Heart left ventricle (tissue), 16 donors: ENCODE measurements at places on chromosomes 4 and X. TPM values are rescaled to one million over a fixed set of nuclear protein-coding genes. Genes with fewer than 3 reads are reported as not detected.

DNA sequence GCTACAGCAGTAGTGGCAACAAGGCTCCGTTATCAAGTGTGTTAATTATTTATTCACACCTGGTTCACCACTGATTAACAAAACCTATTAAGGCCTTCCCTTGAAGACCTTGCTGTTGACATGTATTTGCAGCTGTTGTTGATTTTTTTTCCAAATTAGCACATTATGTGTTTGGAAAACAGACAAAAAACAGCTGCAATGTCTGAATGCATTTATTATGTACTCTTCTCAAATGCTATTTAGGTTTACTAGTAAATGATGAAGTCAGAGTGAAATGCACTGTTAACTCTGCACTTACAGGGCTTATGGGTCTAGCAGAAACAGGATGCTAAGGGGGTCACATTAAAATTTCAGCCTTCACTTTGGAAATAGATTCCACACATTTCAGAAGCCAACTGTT is 99.5 kb upstream of the PCDH7 start:
- no peak for DNase-seq

- no peak for DNase-seq
Measured at GRCh38 chrX:115030625-115031024, 13.2 kb upstream of the IL13RA2 start.

DNA sequence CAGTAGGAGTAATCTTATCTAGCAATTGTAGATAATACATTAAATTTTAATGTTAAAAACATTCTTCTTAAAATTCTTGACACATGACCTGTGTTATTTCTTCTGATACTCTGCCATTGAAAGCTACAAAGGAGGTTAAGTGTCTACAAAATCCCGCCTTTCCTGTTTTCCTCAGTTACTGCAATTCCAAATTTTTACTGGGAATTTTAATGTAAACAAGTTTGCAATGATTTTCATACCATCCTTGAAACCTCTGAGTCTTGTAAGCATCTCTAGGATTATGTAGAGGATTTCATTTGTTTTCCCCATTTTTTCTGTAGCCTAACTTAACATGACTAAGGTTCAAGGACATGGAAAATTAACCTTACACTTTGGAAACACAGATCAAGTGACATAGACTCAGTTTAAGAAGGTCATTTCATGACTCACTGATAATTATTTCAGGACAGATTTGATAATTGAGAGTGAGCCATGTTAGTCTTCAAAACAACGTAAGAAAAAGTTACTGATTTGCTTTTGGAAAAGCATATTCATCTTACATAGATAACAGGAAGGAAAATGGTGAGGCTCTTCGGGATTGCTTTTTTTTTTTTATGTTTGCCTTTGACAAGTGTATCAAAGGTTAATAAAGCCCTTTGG is 39.6 kb upstream of the PDLIM5 start:
- DNase-seq, result no peak

DNA sequence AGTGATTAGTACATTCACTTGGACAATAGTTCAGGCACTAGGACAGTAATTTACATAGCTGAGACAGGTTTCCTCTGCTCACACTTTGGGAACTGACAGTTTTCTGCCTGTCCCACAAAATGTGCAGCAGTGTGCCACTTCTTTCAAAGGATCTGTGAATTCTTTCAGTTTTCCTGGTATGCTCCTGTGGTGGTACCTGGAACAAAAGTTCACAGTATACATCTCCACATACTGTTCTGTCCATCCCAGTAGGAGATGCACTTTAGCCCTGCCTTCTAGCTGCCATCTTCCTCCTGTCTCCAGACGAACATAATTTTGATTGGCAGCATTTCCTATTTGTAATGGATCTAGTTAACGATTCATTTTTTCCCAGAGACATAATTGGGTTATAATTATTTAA is 360.8 kb upstream of the CXorf51B start:
- DNase-seq, result no peak

DNA sequence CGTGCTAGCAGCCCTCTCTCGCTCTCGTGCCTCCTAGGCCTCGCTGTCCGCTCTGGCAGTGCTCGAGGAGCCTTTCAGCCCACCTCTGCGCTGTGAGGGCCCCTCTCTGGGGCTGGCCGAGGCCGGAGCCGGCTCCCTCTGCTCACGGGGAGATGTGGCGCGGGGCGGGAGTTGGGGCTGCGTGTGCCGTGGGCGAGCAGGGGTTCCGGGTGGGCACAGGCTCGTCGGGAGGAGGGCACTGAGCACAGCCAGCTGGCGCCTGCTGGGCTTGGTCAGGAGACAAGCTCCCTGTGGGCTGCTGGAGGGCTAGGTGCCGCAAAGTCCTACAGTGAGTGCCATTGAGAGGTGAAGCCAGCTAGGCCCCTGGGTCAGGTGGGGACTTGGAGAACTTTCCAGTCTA is 994.5 kb downstream of the C4orf33 start:
- no peak for DNase-seq

DNA sequence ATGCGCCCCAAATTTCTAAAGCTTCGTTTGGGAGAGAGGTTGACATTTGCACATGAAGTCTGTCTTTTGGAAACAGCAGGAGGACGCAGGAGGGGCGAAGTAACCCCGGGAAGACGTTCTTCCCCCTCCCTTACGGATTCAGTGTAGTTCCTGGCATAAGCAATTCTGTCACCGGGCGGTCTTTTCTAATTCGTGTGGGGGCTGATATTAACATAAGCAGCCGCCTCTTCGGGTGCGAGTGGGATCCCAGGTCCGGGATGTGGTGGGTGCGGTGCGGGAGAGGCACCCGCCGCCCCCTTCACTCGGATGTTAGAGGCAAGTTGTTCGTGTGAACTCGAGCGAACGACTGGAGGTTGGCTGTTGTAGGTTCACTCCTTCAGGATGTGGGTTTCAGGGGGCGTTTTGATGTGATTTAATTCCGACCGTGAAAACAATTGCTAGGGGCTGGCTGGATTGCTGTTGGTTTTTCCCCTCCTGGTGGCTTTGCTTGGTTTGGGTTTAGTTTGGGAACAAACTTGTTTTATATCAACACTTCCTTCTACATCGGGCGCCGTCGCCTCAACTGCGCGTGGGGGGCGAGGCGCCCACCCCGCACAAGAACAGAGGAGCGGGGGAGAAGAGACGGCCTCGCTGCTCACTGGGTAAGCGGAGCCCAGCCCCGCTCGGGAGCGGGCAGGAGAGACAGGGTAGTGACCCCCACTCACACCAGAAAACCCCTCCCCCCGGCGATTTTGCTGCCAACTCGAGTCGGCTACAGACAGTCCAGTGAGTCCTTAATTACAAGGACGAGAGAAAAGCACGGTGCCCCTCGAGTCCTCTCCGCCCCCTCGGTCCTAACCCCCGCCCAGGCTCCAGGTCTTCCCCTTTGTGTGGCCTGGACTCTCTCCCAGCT is 2.9 kb upstream of the LEF1 start:
- peak; percentile 10 for DNase-seq

- no peak for DNase-seq
Measured at GRCh38 chr4:27318740-27319139, 458.1 kb downstream of the STIM2 start.

- no peak for DNase-seq
Measured at GRCh38 chr4:81737865-81738559, 266.3 kb upstream of the RASGEF1B start.

GRCh38 chr4:163680386-163681098 is 186.1 kb downstream of the TMA16 start:
- DNase-seq, result no peak

GRCh38 chr4:147037069-147037468 is 91.4 kb upstream of the TTC29 start:
- no peak for DNase-seq

DNA sequence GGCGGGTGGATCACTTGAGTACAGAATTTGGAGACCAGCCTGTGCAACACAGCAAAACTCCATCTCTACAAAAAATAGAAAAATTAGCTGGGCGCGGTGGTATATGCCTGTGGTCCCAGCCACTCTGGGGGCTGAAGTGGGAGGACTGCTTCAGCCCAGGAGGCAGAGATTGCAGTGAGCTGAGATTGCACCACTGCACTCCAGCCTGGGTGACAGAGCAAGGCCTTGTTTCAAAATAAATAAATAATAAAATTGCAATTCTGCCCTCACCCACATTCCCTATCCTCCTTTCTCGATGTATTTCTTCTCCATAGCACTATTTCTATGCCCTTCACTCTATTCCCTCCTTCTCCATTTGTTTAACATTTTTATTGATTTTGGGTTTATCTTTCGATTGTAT is 8.7 kb upstream of the SLAIN2 start:
- DNase-seq, result no peak

DNA sequence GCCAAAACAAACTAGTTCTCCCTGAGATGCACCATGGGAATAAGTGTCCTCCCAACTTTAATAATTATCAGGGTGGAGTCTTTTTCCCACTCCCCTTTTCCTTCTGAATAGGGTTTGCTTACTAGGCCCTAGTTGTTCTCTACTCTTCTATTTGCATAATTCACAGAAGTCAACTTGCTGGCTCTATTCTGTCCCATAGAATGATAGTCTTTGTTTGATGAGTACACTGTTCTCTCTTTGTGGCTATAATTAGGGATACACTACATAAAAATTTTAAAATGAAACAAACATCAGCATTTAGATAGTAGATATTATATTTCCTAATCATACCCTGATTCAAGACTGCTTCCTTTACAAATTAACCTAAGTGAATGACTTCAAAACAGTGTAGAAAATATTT is 10.3 kb downstream of the PDHA2 start:
- DNase-seq, result no peak

DNA sequence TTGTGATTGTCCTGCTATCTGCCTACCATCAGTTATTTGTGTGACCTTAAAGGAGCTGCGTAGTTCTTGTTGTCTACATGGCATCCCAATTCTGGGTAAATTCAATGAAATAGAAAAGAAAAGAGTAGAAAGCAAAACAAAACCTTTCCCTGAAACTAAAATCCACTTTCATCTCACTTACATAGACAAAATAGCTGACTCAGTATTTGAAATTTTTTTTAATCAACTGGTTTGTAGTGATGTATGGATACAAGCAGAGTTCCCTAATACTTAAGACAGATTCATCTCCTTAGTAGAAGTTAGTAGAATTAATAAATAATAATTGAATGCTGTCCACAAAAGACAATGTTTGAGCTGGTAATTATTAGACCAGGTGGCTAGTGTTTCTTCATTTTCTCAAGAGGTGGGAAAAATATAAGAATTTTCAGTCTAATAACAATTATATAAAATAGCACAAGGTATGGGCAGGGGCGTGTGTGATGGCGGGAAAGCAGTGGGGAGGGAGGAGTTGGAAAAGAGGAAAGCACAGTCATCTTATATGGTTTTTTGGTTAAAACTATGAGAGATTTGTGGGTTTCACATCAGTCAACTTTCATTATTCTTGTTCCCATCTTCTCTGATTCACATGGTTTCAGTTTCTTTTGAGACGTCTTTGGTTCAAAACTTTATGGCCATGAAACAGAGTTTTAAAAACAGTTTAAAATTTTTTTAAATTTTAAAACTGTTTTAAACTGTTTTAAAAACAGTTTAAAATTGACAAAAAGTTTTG is 275.2 kb downstream of the SPRY1 start:
- DNase-seq, result no peak

- DNase-seq, result no peak
Measured at GRCh38 chr4:189279188-189279587, 661.5 kb upstream of the FRG1 start.

DNA sequence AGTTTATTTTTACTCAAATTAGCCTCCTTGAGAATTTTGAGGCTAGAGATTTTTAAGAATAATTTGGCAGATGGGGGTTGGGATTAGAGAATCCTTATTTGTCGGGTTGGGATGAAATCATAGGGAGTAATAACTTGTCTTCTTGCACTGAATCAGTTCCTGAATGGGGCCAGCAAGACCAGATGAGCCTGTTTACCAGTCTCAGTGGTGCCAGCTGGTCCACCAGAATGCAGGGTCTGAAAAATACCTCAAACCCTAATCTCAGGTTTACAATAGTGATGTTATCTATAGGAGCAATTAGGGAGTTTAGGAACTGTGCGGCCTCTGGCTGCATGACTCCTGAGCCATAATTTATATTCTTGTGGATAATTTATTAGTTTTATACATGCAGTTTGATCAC is 705.9 kb upstream of the AGA start:
- no peak for DNase-seq

DNA sequence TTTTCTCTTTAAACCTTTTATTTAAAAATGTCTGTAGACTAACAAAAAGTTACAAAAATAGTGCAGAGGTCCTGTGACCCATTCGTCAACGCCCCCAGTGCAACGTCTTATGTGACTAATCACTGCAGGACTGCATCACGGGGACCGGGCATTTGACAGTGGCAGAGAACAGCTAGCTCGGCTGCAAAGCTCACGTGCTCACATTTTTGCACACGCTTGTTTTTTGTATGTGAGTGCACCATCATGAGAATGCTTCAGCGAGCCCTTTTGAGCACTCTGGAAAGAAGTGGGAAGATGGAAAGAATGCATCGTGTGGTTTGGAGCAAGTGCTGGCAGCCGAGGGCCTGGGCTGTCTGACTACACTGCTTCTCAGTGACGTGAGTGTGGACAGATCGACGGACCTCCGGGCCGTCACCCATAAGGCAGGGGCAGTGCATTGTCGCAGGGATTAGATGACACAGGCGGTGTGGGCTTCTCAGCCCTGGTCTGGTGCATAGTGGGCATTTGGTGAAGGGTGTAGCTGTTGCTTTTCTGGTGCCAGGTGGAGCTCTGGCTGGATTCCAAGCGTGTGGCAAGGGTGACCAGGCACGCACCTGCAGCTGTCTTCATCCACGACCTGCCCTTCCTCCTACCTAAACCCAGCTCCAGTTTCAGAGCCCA is 17.7 kb downstream of the SPON2 start:
- no peak for DNase-seq

GRCh38 chr4:158322109-158322508 is 111.8 kb downstream of the TMEM144 start:
- DNase-seq, result no peak

- no peak for DNase-seq
Measured at GRCh38 chr4:91212211-91212610, 1085.0 kb downstream of the CCSER1 start.

Gene SLC39A8
- 3.0 TPM for total RNA-seq

Gene GBA3
- total RNA-seq, result not detected

Gene XG
- not detected for total RNA-seq

Gene SLC10A7
- total RNA-seq, result 3.3 TPM

Gene GCNA
- total RNA-seq, result 1.2 TPM
